ENCODE measurements at places on chromosomes 2 and 18.

GRCh38 chr2:118576109-118576855, 271.2 kb downstream of the EN1 start:
- no peak for DNase-seq

DNA sequence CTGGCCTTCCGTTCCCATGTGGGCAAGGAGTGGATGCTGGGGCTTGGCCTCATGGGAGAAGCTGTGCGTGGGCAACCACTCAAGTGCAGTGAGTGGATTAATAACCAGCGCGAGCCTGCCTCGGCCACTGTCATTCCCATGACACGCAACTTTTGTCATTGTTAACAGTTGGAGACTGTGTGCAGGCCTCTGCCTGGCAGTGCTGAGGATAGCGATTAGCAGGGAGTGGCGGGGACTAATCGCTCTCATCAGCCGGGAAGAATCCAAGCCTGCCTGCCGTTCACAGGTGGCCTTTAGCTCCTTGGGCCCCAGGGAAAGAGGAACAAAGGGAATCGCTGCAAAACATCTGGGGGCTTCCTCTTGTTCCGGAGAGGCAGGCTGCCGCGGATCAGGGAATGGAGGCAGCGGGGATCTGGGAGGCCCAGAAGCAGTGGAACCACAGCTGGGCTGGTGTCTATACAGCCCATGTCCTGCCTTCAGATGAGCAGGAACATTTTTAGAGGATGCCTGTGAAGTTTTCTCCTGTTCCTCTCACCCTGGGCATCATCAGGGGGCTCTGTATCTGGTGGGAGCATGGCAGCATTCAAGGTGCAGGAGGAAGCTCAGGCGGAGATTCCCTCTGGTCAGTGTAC, 53.8 kb downstream of the CTIF start:
- no peak for DNase-seq

DNA sequence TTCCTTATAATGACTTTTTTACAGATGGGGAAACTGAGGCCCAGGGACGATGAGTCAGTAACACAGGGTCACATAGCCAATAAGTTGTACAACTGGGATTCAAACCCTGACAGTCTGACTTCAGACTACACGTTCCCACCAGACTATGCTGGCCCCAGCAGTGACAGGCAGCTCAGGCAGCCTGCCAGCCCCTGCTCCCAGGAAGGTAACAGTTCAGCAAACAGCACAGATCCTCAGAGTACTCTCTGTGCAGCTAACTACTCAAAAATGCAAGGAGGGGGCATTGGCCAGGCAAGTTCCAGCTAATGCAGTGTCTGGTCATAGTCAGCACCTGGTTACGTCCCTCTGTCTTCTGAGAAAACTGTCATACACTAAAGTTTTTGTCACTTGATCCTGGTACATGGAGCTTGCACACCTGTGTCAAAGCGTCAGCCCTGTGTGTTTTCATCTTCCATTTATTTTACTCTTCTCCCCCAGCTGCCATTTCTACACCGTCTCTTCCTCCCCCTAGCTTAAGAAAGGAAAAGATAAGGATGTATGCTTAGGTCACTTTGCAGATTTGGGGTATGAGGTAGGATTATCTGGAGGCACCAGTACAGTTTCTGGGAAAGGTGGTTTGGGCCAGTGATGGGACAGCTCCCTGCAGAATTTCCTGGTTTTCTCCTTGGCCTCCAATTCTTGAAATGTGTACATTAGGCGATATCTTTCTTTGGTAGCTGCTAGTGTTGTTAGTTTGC, 4.5 kb downstream of the SMARCAL1 start:
- no peak for DNase-seq

DNA sequence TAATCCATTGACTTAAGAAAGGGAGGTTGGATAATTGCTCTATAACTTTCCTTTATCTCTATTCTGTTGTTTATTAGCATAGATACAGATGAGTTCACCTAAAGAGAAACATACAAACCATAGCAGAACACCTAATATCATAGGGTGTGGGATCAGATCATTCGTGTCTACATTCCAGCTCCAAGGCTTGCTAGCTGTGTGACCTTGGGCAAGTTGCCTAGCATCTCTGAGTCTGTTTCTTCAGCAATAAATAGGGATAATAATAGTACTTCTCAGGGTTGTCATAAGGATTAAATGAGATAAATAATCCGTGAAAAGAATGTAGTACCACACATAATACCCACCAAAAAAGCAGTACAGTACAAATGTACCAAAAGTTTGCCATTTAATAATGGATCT, 126.2 kb downstream of the PLB1 start:
- DNase-seq: peak; percentile 44

GRCh38 chr18:67995769-67996168, 479.2 kb upstream of the DSEL start:
- DNase-seq: no peak

- peak; percentile 56 for DNase-seq
Measured at GRCh38 chr18:8721716-8722115, 16.4 kb downstream of the MTCL1 start.

DNA sequence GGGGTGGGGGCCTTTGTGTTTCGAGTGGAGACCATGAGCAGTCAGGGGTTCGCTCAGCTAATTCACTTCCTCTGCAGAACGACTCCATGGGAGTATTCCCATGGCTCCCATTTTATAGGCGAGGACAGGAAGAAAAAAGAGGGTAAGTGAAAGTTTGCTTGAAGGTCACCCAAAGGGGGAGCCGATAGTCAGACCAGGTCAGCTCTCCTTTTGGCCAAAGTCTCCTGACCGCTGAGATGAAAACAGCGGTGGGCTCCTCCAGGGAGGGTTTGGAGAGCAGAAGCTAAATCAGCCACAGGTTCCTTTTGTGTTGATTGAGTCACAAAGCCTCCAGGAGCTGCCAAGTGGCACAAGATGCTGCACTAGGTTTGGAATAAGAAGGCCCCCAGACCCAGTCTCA, 34.1 kb upstream of the CTAGE1 start:
- DNase-seq: no peak

- no peak for DNase-seq
Measured at GRCh38 chr18:76915456-76915855, 93.1 kb downstream of the ZNF236 start.

DNA sequence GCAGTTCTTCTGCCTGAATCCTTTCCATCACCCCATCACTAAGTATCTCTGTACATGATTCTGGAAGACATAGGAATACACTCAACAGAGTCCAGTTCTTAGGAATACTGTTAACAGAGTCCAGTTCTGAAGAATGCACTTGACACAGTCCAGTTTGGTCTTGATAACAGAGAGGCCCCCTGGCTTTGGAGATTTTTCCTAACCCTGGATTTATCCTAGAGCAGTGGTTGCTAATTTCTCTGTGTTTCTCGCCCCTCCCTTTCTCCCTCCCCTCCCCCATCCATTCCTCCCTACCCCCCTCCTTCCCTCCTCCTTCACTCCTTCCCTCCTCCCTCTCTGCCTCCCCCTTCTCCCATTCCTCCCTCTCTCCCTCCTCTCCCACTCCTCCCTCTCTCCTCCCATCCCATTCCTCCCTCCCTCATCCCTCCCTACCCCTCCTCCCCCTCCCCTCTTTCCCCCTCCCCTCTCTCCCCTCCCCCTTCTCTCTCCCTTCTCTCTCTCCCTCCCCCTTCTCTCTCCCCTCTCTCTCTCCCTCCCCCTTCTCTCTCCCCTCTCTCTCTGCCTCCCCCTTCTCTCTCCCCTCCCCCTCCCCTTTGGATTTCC, 105.4 kb downstream of the RTN4 start:
- DNase-seq: no peak

All from fibroblast of pulmonary artery (primary cell).